Hindlimb muscle (tissue), 1 donor: ENCODE measurements at places on chromosomes 3 and 15. TPM values are rescaled to one million over a fixed set of nuclear protein-coding genes. Genes with fewer than 3 reads are reported as not detected.
A peak's percentile ranks its signal among the peaks of the same experiment; 100 is the strongest.

DNA sequence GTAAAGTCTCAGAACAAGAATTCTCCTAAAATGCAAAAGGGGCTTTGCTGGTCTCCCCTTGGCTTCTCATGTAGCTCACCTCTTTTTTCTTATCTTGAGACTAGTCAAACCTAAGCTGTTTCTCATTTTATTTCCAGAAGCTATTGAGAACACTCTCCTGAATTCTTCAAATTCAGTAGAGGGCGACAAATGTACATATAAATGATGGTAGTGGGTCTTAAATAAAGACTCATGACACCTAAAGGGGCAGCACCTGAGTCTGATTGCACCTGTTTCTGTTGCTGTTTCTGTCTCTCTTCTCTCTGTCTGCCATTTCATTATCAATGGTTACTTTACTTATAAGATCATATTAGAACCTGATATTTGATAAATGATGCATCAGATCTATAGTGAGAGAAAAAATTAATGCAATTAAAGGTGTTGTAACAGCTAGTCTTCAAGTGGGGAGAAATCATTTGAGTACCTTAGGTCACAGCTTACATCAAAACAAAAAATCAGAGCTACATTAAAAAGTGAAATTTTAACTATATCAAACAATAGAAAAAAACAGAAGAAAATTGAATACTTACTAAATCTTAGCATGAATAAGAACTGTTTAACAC lies 7.0 kb downstream of the ADIPOQ start:
- no peak for DNase-seq

GRCh38 chr3:180808823-180809575 lies 103.5 kb upstream of the FXR1 start:
- no peak for DNase-seq

GRCh38 chr3:53269888-53270880 lies 14.4 kb upstream of the TKT start:
- peak; percentile 61 for DNase-seq

- DNase-seq: no peak
Measured at GRCh38 chr3:135229018-135229495, 434.0 kb downstream of the EPHB1 start.

DNA sequence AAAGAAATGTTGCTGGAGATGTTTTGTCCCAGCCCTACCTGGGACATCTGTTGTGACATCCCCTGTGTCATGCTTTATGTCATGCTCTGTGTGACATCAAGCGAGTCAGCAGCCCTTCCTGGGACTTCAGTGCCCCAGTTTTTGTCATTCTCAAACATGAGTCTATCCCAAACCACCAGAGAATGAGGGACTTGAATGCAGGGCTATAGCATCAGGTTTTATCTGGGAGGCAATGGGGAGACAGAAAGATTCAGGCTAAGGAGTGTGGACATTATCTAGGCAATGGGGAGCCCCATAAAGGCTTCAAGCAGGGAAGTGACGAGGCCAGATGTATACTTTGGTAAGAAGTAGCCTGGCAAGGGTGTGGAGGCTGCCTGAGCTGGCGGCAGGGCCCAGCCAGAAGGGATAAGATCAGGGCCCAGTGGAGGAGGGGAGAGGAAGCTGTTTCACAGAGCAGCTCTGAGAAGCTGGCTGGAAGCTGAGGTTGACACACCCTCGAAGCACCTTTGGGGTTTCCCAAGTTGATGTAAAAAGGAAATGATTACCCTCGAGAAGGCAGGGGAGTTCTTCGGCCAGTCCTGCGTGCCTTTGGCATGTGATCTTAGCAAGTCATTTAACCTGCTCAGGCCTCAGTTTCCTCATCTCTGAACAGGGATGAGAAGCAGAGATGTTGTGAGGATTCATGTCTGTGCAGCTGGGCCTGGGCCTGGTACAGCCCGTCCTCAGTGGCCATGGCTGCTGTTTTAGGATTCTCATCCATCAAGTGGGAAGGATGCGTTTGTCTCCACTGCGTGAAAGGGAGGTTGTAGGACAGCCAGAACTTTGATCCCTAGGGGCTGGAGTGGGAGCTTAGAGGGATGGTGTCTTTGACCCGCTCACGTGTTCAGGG lies 34.3 kb downstream of the IRAK2 start:
- no peak for DNase-seq

DNA sequence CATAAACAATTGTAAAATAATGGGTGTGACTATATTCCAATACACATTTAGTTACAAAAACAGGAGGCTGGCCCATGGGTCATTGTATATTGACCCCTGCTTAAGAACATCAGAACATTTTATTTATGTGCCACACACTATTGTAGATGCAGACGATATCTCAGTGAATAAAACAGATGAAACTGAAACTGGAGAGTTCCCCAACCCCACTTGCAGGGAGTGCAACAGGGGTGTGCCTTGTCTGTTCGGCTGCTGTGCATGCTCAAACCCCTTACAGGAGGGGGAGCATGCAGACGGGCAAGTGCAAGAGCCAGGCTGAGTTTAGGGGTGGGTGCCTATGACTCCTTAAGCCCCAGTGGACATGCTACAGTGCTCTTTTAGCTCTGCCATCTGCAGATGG lies 509.6 kb downstream of the IGSF11 start:
- DNase-seq: no peak

GRCh38 chr15:71654042-71654719 lies 156.2 kb upstream of the NR2E3 start:
- no peak for DNase-seq

GRCh38 chr15:96053781-96054428 lies 276.6 kb upstream of the NR2F2 start:
- DNase-seq: no peak

DNA sequence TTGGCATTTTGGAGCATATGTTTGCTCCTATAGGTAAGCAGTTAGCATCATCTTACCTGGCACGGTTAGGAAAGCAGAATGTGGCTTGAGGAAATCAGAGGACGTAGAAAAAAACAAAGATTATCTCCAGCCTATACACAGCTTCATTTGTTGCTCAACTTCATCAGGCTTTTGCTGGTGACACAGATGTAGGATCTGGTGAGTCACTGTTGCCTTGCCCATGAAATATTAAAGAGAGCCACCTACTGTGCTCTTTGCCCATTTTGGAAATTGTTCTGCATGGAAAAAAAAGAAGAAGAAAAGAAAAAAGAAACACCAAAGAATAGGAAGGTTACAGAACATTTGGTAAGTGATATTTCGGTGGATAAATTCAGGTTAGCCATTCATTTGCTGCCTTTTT lies 3.8 kb downstream of the IL1RAP start:
- no peak for DNase-seq

DNA sequence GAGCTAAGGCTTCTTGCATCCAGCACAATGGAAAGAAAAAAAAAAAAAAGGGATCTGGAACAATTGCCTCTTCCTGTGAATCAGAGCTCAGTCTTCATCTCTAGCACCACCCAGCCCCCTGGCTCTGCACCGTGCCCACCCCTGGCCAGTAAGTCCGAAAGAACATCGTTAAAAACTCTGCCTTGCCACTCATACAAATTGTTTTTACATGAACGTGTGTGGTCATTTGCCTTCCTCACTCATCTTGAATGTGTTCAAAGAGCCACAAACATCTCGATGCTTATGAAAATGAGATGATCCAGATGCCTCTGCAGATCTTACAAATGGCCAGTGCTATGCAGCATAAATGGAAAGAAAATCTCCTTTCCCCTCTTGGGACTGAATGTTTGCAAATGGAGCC lies 400.0 kb upstream of the PPP2R3A start:
- no peak for DNase-seq

GRCh38 chr3:15327941-15328340 lies 4.4 kb downstream of the SH3BP5 start:
- no peak for DNase-seq

GRCh38 chr3:129947538-129948240 lies 26.8 kb upstream of the TRH start:
- no peak for DNase-seq

GRCh38 chr15:100601163-100601562 lies 821 bp downstream of the LINS1 start:
- no peak for DNase-seq

DNA sequence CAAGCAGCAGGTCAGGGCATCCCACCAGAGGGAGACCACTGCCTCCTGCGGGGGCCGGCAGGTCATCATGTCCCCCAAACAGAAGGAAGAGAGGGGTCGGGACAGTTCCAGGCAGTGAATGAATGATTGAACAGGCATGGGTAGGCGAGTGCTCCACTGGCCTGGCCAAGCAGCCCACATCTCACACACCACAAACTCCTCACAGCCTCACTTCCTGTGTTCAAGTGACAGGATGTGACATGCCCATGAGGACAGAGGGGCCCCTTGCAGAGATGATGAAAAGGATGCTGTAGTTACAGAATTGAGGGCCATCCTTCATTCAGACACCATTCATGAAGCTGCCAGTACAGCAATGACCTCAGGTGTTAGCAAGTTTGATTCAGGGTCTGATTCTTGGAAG lies 3.7 kb downstream of the IQSEC1 start:
- DNase-seq: no peak

DNA sequence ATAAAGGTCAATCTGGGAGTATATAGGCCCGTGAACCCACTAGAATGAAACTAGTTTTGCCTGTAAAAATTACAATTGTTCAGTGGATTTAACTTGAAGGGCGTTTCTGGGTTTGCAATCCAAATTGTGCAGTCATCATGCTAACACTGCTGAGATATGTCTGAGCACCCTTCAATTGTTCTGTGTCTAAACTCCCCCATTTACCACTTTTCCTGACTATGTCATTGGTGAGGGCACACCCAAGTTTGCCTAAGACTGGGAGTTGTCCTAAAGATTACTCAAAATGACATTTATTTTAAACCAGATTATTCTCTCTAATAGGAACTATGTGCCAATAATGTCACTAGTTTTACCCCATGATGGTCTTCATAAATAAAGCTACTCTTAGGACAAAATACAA lies 54.6 kb downstream of the EMC4 start:
- no peak for DNase-seq

DNA sequence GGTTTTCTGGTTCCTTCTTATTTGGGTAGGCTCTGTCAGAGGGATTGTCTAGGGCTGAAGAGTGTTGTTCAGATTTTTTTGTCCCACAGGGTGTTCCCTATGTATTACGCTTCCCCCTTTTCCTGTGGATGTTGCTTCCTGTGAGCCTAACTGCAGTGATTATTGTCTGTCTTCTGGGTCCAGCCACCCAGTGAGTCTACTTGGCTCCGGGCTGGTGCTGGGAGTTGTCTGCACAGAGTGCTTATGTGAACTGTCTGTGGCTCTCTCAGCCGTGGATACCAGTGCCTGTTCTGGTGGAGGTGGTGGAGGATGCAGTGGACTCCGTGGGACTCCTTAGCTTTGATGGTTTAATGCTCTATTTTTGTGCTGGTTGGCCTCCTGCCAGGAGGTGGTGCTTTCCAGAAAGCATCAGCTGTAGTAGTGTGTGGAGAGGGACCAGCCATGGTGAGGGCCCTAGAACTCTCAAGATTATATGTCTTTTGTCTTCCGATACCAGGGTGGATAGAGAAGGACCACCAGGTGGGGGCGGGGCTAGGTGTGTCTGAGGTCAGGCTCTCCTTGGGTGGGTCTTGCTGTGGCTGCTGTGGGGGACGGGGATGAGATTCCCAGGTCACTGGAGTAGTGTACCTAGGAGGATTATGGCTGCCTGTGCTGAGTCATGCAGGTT lies 53.8 kb downstream of the CCDC66 start:
- DNase-seq: no peak

DNA sequence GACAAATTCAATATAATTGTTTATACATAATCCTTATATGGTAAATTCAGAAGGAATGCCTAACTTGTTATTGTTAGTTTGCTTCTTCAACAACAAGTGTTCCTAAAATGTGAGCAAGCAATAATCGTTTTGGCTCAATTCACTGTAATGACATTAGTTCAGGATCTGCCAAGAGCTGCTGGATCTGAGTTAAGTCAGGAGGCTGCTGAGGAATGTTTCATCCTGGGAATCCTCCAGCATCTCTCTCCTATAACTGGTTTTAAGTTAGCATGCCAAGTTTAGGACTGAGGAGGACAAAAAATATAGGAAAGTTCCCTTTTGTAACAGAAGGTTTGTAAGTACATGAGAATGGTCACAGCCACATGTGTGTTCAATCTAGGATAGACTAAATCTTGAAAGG lies 4.9 kb upstream of the GTF2A2 start:
- DNase-seq: peak; percentile 84

DNA sequence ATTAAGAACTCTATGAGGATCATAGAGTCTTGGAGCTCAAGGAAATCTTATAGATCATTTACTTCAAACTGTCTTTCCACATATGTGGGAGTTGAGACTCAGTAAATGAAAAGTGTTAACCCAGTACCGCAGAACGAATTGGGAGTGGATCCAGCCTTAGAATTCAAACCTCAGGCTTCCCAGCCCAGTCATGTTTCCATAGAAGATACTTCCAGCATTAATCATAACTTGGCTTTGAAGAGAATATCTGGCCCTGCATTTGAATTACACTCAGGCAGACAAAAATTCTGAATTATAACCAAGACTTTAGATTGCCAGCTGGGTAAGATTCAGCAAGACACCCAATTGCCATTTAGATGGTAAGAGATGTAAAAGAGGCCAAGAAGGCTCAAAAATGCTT lies 972.0 kb downstream of the TUSC7 start:
- DNase-seq: peak; percentile 11

DNA sequence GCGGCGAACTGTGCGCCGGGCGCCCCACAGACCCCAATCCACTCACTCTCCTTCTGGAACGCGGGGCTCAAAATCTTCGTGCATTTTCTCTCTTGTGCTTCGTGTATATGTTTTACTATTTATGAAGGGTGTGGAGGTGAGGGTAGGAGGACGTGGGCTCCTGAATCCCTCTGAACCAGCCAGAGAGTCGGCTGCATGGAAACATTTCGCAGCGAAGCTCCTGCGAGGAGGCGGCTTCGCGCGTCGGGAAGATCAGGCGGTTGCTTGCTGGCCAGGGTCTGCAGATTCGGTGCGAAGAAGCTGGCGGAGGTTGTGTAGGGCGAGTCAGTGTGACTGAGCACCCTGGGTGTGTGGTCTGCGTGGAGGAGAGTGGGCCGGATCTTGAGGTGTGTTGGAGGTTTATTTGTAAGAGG lies 1.1 kb downstream of the CNTN4 start:
- peak; percentile 15 for DNase-seq

GRCh38 chr3:120821426-120821825 lies 78.9 kb downstream of the GTF2E1 start:
- no peak for DNase-seq

- DNase-seq: no peak
Measured at GRCh38 chr3:27560484-27561056, 76.4 kb upstream of the SLC4A7 start.

GRCh38 chr15:31782951-31783350 lies 247.4 kb upstream of the CHRNA7 start:
- DNase-seq: no peak

SAMD7 gene
- polyA plus RNA-seq: not detected

OSTN gene
- polyA plus RNA-seq: 1.4 TPM

ATP8B4 gene
- 4.3 TPM for polyA plus RNA-seq

SLC6A20 gene
- 0.15 TPM for polyA plus RNA-seq

LYZL4 gene
- polyA plus RNA-seq: not detected

SNTN gene
- not detected for polyA plus RNA-seq

XCR1 gene
- polyA plus RNA-seq: 0.35 TPM

ITPKA gene
- 0.90 TPM for polyA plus RNA-seq

PAQR5 gene
- polyA plus RNA-seq: 0.72 TPM

FANCD2OS gene
- polyA plus RNA-seq: not detected

COL6A5 gene
- not detected for polyA plus RNA-seq

STRIT1 gene
- 24.2 TPM for polyA plus RNA-seq
